ENCODE measurements at places on chromosomes 1 and 21. TPM values are rescaled to one million over a fixed set of nuclear protein-coding genes. Genes with fewer than 3 reads are reported as not detected.

Gene FMO3
- total RNA-seq: not detected

Gene TMEM234
- 21.1 TPM for total RNA-seq

Gene GJA5
- total RNA-seq: 0.29 TPM

Gene LCE1C
- total RNA-seq: not detected

Gene LCE3E
- total RNA-seq: not detected

Gene MAB21L3
- total RNA-seq: 0.21 TPM

Gene SLAMF7
- 0.08 TPM for total RNA-seq

Gene RPTN
- not detected for total RNA-seq

All from kidney epithelial cell (primary cell).